ENCODE measurements at places on chromosomes 5 and 9. TPM values are rescaled to one million over a fixed set of nuclear protein-coding genes. Genes with fewer than 3 reads are reported as not detected.

Gene OTP
- total RNA-seq, result 0.13 TPM

Gene CFAP77
- total RNA-seq, result not detected

Gene OR1Q1
- not detected for total RNA-seq

Gene FAXDC2
- 0.31 TPM for total RNA-seq

Gene NMUR2
- total RNA-seq, result 0.13 TPM

Gene HSPB3
- total RNA-seq, result 0.26 TPM

Gene RASEF
- total RNA-seq, result 5.7 TPM

Gene SH3PXD2B
- total RNA-seq, result 13.7 TPM

Gene PRDM9
- total RNA-seq, result not detected

Gene LHFPL2
- total RNA-seq, result 72.6 TPM

Gene RNF183
- not detected for total RNA-seq

Gene PDE6A
- total RNA-seq, result 0.25 TPM

All from A549 treated with GW870086 at 1 μM for 4 hours (cell line).